ENCODE measurements at places on chromosomes 12 and 14.

DNA sequence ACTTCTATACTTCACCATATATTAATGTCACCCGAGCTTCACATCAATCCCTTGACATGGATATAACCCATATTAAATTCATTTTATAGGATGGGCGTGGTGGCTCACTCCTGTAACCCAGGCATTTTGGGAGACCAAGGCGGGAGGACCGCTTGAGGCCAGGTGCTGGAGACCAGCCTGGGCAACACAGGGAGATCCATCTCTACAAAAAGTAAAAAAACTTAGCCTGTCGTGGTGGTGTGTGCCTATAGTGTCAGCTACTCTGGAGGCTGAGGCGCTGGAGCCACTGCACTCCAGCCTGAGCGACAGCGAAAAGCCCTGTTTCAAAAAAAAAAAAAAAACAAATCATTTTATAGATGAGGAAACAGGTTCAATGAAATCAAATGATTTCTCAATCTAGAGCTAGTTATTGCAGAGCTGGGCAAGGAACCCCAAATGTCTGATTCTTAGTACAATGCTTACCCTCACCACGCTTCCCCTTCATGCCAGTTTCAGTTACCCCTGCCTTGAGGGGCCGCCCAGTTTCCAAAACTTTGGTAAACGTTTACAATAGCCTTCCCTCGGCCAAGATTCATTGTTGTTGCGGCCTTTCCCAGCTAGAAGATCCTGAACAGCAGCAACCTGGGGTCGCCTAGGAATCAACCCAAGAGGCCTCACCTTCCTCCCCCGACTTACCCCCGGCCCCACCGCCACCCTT is 751 bp downstream of the PSMB5 start:
- DNase-seq: no peak

DNA sequence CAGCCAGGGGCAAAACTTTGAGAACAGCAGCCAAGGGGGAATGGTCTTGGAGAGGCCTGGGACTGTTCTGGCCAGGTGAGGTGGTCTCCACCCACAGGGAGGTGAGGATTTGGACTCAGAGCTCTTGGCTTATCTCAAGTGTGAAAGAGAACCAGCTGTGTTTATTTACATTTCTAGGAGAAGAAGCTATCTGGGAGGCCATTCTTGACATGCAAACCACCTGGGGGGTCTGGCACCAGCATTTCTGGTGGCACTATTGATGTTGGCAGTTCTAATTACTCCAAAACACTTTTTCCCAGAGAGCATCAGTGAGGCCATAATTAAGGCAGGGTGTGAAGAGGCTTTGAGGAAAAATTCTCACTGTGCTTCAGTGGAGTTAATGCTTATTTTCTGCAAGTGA is 95.1 kb downstream of the CAND1 start:
- DNase-seq: no peak

DNA sequence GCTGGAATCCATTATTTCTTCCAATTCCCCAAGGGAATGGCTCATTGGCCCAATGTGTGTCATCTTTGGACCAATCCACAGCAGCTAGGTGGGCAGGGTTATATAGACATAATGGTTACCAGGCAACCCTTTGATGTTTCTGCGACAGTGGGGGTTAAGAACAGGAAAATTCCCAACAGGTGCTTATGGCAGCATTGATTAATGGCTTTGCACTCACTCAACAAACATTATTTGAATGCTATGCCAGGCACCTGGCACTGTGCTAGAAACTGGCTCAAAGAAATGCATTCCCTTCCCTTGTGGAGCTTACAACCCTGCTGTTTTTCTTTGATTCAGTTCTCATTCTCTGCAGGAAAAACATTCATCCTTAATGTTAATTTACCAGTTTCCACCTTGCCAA is 1221.0 kb downstream of the AACS start:
- no peak for DNase-seq

- DNase-seq: no peak
These were observed 18.4 kb downstream of the FAR2 start for GRCh38 chr12:29167445-29167844.

DNA sequence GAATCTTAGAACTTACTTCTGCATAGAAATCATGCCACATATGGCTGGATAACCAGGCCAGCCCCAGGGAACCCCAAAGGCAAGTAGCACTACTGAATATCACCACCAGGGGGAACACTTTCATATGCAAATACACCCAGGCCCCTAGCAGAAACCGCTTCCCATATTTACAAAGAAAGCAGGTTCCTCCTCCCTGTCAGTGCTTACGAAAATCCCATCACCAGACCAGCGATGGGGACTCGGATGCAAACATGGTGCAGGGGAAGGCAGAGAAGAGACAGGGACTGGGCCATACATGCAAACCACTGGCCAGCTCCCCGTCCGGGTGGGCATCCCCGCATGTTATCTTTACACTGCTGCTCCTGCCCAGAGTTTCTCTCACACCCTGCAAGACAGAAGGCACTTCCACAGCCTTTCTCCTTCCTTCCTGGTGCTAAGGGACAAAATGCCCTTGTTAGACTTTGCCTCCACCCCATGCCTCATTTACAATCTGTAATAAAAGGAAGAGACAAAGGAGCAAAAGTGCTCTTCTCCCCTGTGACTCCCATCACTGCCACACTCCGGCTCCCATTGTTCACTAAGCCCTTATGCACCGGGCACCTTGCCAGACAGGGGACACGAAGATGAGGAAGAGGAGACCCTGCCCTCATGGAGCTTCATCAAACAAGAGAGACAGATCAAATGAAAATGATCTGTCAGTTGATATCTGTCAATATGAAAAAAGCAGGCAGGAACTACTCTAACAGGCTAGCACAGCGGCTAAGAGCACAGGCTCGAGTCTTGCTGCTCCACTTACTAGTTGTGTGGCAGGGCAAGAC is 62.3 kb downstream of the PTPN21 start:
- DNase-seq: peak; percentile 11

- DNase-seq: no peak
These were observed 236.1 kb upstream of the DDHD1 start for GRCh38 chr14:53389202-53389601.

GRCh38 chr12:79998554-79998953 is 63.7 kb upstream of the PPP1R12A start:
- DNase-seq: no peak

GRCh38 chr12:83199069-83199468 is 512.4 kb downstream of the TMTC2 start:
- no peak for DNase-seq

DNA sequence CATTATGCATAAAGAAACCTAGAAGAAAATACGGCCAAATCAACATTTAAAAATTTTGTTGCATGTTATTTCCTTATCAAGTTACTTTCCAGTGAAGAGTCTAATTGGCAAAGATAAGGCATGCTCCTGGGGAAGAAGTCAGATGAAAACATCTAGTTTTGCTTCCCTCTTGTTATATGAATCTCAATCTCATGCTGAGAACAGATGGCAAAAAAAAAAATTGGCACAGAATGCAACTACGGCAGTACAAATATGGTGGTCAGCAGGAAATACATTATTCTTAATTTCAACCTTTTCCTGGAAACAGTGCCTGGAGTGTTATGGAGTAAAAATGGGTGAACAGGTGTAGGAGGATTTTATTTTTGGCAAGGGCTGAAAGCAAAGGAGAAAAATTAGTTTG is 32.8 kb downstream of the HECTD4 start:
- no peak for DNase-seq

- DNase-seq: no peak
These were observed 117.6 kb upstream of the RASSF8 start for GRCh38 chr12:25840678-25841465.

- no peak for DNase-seq
These were observed 79.4 kb downstream of the TMTC2 start for GRCh38 chr12:82765971-82766705.

DNA sequence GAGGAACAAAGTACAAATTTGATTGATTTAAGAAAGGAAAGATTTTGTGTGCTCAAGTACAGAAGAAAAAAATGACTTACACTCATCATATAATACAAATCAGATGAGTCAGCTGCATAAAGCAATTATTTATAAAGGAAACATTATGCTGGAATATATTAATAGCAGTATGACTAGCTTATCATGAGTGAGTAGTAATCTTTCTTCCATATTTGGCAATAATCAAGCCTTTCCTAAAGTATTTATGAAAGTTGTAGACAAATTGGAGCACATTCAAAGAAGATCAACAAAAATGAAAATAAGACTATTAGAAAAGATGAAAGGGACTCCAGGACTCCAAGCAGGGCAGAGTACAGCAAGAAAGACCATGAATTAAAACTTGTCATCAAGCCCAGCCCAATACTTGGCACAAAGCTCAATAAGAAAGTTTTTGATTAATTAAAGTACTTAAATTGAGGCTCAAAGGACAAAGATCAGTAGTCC is 32.8 kb downstream of the CCER1 start:
- DNase-seq: no peak

DNA sequence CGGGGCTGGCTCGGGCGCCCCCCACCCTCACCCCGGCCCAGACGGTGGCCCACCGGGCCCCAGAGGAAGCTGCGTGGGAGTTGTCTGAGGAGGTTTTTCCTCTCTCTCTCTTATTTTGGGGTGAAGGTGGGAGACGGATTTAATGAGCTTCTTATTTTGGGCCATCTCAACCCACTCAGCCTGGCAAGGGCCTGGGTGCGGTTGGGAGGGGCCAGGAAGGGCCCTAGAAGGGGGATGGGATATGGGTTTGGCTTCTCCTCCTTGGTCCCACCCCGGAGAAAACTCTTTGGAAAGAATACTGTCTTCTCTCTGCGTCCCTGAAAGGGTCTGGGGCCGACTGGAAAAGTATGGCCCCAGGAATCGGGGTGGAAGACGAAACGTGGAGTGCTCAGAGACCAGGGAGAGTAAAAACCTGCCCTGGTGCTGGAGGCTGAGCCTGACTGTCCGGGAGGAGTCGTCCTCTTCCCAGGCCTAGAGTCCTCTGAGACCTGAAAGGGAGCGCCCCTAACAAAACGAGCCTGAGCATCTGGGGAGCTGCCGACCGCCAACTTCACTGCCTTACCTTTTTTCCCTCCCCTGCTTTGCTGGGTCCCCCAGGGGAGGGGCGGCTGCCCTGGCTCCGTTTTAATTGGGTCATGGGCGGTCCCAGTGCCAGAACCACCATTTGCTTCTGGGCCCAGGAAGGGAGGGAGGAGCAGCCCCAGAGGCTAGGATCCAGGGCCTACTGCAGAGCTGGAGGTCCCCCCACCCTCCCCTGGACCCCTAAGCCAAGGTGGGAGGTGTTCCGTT is 1.6 kb downstream of the MMP14 start:
- DNase-seq: no peak

All from stimulated activated CD4-positive, alpha-beta T cell treated with anti-CD3 and anti-CD28 coated beads, Interleukin-15, amount 100 ng/mL, for 48 hours (primary cell).